ENCODE measurements at places on chromosomes 13 and 19.

DNA sequence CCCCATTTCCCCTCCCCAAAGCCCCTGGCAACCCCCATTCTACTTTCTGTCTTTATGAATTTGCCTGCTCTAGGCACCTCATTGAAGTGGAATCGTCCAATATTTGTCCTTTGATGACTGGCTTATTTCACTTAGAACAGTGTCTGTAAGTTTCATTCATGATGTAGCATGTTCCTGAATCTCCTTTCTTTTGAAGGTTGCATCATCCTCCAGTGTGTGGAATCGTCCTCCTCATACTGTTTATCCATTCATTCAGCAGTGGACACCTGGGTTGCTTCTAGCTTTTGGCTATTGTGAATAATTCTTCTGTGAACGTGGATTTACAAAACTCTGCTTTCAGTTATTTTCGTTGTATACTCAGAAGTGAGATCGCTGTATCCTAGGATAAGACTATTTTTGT is 161.2 kb upstream of the RNF113B start:
- no peak for DNase-seq

DNA sequence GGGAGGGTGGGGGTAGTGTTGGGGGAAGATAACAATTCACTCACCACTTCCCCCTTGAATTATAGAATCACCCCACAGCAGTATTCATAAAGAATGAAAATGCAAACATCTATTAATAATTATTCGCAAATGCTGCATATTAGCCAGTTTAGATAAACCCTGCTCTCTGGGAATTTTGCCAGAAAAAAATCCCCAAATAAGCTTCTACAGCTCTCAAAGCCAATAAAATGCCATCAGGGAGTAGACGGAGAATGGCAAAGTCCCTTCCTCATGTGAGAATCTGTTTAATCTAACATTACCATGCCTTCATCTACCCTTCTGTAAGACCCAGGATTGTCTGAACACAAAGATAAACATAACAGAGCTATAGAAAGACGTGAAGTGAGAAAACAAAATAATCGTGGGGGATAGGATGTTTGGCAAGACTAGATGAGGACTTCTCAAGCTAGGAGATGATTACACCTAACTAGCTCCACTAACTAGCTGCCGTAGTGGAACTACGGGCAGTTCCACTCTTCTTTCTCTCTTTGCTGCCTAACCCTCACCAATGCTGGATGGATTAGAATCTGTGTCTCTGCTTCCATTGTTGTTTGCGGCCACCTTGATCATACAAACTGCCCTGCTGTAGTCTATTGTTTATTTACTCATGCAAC is 32.4 kb upstream of the CACNA1A start:
- no peak for DNase-seq

GRCh38 chr13:58254943-58255342 is 623.4 kb downstream of the PCDH17 start:
- no peak for DNase-seq

DNA sequence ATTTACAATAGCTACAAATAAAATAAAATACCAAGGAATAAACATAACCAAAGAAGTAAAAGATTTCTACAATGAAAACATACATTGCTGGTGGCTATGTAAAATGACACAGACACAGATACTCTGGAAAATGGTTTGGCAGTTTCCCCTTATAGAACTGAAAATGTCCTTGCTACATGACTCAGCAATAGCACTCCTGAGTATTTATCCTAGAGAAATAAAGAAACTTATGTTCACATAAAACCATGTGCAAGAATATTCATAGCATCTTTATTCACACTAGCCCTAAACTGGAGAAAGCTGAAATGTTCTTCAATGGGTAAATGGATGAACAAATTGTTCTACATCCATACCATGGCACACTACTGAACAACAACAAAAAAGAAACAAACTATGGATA is 100.2 kb upstream of the RFC3 start:
- no peak for DNase-seq

- no peak for DNase-seq
Observed at GRCh38 chr13:101752432-101752831, 300.0 kb downstream of the ITGBL1 start.
